Activated T-cell treated with anti-CD3 and anti-CD28 coated beads, Interleukin-2, amount 50 U/mL, for 4 hours (primary cell): ENCODE measurements at places on chromosomes 1 and 21.

- DNase-seq, result no peak
Observed at GRCh38 chr21:26845066-26845758, at the start of gene ADAMTS1. TSS of gene ADAMTS1 (minus strand) at chr21:26845409. CDS start at chr21:26844954, 455 bp downstream.

DNA sequence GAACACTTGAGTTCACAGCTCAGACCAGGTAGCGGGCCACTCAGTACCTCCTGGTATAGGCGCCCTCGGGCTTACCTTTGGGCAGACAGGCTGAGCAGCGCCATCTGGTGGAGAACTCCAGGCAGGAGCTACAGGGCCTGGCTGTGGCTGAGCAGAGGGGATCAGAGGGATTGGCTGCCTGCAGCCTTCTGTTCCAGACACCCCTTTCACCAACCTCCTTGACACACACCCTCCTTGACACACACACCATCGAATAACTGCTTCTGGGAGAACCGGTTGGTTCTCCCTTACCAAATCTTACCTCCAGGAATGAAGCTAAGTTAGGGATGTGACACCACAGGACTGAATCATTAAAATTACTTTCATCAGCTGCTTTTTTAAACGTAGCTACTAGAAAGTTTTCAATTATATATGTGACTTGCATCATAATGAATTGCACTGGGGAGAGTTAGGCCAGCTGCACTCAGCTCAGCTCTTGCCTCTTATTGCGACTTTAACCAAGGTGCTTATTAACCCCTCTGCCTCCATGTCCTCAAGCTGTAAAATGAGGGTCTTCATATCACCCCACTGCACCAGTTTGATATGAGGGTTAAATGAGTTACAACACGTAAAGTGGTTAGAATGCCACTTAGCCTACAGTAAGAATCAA lies 6.6 kb downstream of the LIN28A start:
- DNase-seq, result peak; percentile 85

GRCh38 chr1:176619261-176619660 lies 156.3 kb downstream of the PAPPA2 start:
- no peak for DNase-seq

GRCh38 chr1:15730936-15731335 lies 5.1 kb upstream of the SLC25A34 start:
- no peak for DNase-seq

DNA sequence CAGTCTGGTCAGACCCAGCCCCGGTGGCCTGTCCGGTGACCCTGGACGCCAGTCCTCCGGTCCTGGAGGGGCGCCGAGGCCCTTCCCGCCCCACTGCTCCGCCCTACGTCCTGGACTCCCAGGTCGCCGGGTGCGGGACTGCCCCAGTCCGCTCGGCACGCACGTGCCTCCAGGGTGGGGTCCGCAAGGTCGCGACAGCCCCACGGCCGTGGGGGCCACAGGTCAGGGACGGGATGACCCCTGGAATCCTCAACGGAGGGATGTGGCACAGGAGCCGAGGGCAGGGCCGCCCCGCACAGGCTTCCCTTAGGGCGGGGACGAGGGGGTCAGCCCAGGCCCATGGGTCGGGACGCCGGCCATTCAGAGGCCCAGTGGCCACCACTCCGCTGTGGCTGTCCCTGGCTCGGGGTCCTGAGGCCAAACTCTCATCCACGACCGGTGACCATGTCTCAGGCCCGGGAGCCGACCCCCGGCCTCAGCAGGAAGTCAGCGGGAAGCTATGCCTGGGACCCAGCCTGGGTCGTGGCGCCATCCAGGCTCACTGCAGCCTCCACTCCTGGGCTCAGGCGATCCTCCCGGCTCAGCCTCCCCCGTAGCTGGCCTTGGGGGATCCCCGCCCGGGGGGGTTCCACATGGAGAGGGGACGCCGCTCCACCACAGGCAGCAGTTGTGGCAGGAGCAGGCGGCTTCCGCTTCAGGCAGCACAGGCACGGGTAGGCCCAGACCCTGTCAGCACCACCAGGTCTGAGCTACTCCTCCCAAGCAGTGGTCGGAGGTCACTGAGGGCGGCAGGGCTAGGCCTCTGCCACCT lies 599 bp upstream of the TMEM240 start:
- DNase-seq, result no peak

GRCh38 chr1:6783221-6783620 lies 2.0 kb upstream of the CAMTA1 start:
- no peak for DNase-seq

DNA sequence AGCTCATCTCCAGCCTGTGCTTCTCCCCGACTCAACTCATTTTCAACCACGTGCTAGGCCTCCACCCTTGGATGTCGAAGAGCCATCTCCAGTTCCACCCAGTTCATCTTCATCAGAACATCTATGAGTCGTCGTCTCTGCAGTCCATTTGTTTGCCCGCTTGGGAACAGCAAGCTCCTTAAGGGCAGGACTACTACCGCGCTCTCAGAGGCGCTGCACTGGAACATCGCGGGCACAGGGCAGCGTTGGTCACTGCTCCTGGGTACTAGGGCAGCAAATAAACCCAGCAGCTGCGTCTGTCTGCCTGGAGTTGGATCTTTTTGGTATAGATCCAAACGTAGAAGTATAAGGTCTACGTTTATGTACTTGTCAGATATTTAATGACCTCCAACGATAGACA lies 478 bp upstream of the PRDM2 start:
- DNase-seq, result no peak

DNA sequence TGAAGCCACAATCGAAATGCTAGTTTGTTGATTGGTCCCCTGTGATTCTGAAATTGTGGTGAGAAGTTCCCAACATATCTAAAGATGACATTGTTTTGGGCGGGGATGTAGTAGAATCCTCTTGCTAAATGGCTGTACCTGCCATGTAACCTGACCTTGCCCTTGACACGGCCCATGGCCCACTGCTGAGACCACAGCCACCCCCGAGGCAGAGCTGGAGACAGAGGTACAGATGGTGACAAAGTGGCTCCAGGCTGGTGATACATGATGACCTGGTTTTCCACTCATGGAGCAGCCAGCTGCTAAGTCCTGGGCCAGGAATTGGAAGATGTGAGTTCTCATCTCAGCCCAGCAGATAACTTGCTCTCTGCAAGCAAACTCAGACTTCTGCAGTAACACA lies 226.5 kb downstream of the FOXD2 start:
- no peak for DNase-seq

- no peak for DNase-seq
Observed at GRCh38 chr1:20602851-20603450, 14.1 kb downstream of the CDA start.

DNA sequence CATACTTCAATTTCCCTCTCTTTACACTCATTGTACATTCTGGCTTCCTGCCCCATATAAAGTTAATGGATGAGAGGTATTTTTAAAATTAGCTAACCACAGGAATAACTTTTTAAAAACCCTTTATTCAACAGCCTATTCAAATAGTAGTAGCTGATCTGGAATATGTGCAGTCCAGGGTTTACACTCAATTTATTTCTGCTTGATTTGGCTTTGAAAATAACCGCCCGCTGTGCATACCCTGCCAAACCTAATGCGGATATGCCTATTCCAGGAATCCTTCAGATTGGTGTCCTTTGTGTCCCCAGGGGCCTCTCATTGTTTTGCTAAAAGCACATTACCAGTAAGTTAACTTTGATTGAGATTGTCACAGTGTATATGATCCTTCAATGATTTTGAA lies 1686.2 kb downstream of the PLA2G4A start:
- DNase-seq, result no peak

- DNase-seq, result no peak
Observed at GRCh38 chr1:246726255-246726679, 2.1 kb downstream of the SCCPDH start.

DNA sequence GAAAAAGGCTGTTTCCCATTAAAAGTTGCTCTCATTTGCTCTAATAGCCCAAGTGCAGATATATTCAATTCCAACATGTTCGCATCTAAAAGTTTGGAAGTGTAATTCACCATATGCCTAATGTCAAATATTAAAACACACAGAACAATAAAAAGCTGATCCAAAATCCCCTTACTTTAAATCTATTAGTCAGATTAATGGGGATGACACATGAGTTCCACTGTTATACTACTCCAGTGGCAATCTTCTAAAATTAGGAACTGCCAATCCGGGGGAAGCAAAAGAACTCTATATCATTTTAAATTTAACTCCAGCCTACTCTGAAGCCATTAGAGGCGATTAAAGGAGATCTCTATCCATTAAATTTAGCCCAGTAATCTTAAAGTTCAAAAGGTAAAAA lies 317.1 kb downstream of the NTNG1 start:
- no peak for DNase-seq

DNA sequence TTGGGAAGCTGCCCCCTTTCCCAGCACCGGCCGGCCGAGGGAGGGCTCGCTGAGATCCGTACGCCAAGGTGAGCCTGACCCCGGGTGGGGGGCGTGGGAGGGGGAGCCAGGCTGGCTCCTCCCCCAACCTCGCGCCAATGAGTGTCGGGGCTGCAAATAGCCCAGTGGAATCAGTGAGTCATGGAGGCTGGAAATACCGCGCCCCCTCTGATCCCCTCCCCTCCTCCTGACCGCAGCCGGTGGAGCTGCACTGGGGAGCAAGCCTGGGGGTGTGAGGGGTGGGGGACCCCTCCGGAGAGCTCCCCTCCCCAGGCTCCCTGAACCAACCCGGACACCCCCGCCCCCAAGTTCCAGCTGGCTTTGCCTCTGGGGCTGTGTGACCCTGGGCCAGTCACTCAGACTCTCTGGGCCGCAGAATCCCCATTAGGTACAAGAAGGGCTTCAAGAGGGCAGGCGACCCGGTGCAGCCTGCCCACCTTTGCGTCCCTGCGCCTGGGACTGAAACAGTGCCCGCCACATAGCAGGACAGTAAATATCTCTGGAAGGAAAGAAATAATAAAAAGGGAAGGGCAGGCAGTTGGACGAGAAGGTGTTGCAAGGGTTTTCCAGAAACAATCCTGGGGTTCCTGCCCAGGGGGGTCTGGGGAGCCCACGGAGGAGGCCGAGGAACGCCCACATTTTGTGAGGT lies 4.5 kb downstream of the HSPB7 start:
- DNase-seq, result peak; percentile 63

- no peak for DNase-seq
Observed at GRCh38 chr1:173383351-173383750, 93.8 kb upstream of the PRDX6 start.

GRCh38 chr1:6599141-6599975 lies 3.3 kb downstream of the KLHL21 start:
- DNase-seq, result peak; percentile 66

DNA sequence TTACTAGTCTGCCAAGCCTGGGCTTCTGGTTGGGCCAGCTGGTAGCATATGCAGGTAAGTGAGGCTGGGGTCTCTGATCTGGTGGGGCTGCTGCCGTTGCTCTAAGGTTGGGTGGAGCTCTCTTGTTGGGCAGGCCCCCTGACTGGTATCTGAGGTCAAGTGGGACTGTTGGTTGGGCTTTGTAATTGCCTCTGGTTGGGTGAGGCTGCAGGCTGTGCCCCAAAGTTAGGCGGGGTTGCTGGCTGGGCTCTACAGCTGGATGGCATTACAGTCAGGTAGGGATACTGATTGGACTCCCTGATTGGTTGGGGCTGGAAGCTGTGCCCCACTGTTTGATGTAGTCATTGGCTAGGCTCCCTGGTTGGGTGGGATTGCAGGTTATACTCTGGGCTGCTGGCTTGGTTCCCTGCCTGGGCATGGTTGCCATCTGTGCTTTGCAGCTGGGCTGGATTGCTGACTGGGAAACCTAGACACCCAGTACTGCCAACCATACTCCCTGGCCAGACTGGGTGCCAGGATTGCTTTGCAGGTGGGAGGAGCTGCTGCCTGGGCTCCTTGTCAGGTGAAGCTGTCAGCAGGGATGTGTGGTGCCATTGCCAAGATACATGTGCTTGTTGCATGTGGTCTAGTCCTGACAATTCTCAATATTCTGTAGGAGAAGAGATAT lies 130.5 kb downstream of the RABGAP1L start:
- no peak for DNase-seq

- no peak for DNase-seq
Observed at GRCh38 chr1:20950679-20951078, 163.6 kb upstream of the HP1BP3 start.

- DNase-seq, result no peak
Observed at GRCh38 chr21:25298512-25299491, 308.5 kb downstream of the MRPL39 start.

DNA sequence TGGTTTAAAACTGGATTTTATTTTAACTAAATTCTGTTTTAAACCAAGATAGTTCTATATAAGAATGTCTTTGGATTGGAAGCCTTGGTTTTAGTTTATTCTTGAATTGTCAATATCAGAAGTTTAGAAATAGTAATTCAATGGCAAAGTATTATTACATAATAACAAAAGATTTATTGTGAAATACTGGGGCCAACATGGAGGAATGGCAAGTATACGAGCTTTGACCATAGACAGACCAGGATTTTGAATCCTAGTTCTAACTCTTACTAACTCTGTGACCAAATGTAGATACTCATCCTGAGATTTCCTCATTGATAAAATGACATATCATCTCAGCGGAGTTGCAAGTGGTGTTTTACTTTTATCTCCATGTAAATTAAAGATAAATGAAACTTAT lies 63.3 kb downstream of the CAMSAP2 start:
- no peak for DNase-seq
